ENCODE measurements at places on chromosomes 2 and 18. TPM values are rescaled to one million over a fixed set of nuclear protein-coding genes. Genes with fewer than 3 reads are reported as not detected.

HOXD12 gene
- total RNA-seq, result not detected

DLGAP1 gene
- total RNA-seq, result not detected

ICOS gene
- 55.0 TPM for total RNA-seq

C2orf78 gene
- total RNA-seq, result not detected

C2orf92 gene
- total RNA-seq, result 11.7 TPM

RAB6C gene
- not detected for total RNA-seq

FZD7 gene
- total RNA-seq, result 0.65 TPM

ASB18 gene
- total RNA-seq, result not detected

CCDC178 gene
- not detected for total RNA-seq

BOD1L2 gene
- total RNA-seq, result not detected

FSIP2 gene
- 0.14 TPM for total RNA-seq

PAX8 gene
- total RNA-seq, result 0.43 TPM

KIF5C gene
- total RNA-seq, result 11.1 TPM

IL1R2 gene
- 1.1 TPM for total RNA-seq

CRACDL gene
- total RNA-seq, result 0.09 TPM

MOGAT1 gene
- not detected for total RNA-seq

AP1S3 gene
- total RNA-seq, result 5.7 TPM

GEN1 gene
- 27.6 TPM for total RNA-seq

TWIST2 gene
- total RNA-seq, result not detected

KIAA2012 gene
- total RNA-seq, result not detected

PAIP2B gene
- 3.4 TPM for total RNA-seq

SLC11A1 gene
- total RNA-seq, result 0.13 TPM

MYO1B gene
- 44.8 TPM for total RNA-seq

MAPRE3 gene
- total RNA-seq, result 1.6 TPM

All from activated CD8-positive, alpha-beta T cell treated with anti-CD3 and anti-CD28 coated beads for 36 hours (primary cell).